ENCODE measurements at places on chromosomes 5 and 9. TPM values are rescaled to one million over a fixed set of nuclear protein-coding genes. Genes with fewer than 3 reads are reported as not detected.

WNK2 gene
- 16.7 TPM for total RNA-seq

TAS2R1 gene
- total RNA-seq = not detected

PROB1 gene
- total RNA-seq = 0.67 TPM

IGFBPL1 gene
- 43.2 TPM for total RNA-seq

RANBP3L gene
- total RNA-seq = not detected

IRX1 gene
- total RNA-seq = 7.6 TPM

DNA sequence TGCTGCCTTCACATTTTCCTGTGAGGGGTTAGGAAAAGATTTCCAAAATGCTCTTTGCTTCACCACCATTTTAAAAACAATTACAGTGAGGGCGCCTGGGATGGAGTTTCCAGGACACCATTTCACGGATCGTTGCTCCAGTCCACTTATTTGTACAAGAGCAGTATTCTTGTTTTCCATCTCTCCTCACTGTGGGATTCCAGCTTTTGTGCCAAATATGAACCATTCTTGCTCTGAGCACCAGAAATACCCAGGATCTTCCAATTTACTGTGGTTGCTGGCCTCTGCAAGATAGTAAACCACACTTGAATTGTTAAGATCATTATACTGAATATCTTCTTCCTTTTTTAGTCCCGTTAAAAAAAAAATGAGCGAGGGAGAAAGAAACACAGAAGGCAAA lies 899.5 kb downstream of the TLE1 start:
- DNase-seq = no peak

GRCh38 chr9:14994738-14995137 lies 84.5 kb upstream of the FREM1 start:
- no peak for DNase-seq

DNA sequence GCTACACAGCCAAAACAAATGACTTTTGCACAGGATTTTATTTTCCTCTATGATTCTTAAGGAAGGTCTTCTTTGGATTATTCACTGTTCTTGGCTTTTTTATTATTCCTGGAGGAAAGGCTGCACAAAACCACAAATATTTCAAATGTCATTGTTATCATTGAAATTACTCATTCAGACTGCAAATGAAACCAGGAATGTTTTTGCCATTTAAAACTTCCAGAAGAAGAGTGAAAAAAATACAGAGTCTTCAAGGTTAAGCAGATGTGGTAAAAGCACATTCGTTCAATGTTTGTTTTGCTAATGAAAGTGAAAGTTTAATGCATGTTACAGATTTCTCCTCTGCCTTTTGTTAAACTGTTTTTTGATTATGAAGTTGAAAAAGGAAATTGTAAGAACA lies 238.2 kb downstream of the TLE4 start:
- no peak for DNase-seq

DNA sequence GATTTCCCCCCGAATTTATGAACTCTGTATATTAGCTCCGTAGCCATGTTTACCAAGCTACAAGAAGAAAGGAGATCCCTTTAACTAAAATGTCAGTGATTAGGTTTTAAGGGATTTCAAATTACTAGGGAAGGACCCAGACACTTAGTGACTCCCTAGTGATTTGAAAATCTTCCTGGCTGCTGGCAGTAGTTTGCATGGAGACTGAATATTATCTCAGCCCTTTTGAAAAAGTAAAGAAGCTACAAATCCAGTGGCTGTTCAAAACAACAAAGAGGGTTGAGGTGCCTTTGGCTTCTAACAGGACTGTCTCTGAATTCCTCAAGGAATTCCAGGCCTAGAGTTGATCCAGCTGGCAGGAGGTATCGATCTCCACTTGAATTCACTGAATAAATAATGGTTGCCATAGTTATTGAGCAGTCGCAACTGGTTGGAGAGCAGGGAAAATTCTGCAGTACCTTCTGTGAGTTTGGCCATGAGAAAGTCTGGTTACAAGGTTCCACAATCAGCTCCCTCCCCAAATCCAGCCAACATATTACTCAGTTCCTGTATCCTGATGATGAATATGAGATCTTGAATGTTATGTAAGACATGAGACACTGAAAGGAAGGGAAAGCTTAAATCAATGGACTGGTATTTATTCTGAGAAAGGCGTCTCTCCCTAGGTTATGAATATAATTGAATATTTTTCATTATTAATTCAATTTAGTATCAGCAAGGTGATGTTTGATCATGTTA lies 37.7 kb downstream of the NR4A3 start:
- DNase-seq = peak; percentile 64

DNA sequence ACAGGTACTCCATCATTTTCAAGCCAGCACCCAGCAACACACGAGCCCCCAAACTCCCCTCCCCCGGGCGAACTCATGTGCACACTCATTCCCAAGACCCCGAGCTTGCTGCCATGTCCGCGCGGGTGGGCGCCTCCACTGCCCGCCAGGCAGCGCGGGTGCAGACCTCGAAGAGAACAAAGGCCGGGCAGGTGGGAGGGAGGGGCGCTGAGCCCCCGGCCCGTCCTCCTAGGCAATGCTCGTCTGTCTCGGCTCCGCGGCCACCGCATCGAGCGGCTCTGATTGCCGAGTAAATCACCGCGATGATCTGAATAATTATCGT lies 47.1 kb upstream of the PSD2 start:
- DNase-seq = peak; percentile 49

Data from neural progenitor cell (in vitro differentiated cells).